Renal cortical epithelial cell (primary cell): ENCODE measurements at places on chromosomes 7 and 10.
A peak's percentile ranks its signal among the peaks of the same experiment; 100 is the strongest.

DNA sequence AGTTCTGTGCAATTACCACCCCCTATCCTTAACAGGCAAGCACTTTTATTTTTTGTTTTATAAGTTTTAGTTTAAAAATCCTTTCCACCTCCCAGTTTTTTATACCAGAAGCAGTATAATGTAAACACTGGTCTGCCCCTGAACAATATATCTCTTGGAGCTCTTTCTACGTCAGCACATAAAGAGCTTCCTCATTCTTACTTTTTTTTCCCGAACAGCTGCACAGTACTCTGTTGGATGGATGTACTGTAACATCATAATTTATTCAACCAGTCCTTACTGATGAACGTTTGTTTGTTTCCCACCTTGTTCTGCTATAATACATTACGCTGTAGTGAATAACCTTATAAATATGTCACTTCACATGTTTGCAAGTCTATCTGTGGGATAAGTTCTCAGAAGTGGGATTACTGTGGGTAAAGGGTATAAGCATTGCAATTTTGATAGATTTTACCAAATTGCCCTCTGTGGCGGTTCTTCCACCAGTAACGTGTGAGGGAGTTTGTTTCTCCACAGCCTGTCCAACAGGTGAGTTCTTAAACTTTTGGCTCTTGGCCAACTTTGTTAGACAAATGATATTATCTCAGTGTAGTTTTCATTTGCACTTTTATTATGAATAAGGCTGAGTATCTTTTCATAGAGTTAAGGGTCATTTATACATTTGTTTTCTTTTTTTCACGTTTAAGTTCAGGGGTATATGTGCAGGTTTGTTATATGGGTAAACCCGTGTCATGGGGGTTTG, 32.8 kb downstream of the ADRA2A start:
- DNase-seq = no peak

DNA sequence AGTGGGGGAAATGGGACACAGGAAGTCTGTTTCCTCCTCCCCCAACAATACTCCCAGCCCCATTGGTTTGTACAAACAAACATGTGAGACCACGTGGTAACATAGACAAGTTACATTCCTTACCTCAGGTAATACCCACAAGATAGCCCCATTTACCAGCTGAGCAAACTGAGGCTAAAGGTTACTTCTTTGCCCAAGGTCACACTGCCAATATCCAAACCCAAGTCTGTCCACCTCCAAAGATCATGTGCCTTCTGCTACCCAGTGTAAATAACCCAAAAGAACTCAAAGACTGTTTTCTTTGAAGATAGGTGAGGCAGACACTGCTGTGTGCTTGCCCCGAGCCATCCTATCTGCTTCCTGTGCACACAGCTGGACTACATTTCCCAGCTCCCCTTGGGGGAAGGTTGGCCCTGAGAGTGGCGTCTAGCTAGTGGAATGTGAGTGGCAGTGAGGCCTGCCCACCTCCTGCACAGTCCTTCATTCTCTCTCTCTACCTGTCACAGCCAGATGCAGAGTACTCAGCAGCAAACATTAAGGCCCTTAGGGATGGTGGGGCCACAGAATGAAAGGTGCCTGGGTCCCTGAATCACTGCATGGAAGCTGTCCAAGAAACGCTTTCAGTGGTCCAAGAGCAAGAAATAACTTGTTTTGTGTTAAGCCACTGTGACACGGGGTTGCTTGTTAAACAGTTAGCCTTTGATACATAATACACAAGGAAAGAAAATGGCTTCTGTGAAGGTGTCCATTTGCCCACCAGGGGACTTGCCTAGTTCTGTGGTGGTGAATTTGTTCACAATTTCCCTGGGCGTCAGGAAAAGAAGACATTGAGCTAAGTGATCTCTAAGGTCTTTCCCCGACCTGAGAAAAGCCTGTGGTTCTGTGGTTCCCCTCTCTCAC, 257.7 kb upstream of the NFE2L3 start:
- peak; percentile 37 for DNase-seq

DNA sequence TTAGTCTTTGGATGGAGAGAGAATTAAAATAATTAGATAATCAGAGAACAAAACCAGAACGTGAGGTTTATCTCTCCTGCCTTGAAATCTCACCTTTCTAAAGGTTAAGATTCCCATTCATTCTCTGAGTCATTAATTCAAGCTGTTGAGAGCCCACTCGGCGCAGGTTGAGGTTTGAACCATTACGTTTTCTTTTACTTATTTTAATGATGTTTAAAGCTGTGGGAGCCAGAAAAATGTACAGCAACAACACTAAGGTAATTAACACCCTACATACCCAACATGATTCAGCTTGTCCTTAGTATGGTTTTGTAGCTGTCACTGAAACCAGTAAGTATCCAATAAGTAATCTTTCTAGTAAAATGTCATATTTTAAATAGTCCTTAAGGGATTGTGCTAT, 153.0 kb upstream of the ANK3 start:
- no peak for DNase-seq

- no peak for DNase-seq
Measured at GRCh38 chr7:157003756-157004520, 6.5 kb downstream of the MNX1 start.

- DNase-seq = no peak
Measured at GRCh38 chr7:27175626-27176523, 1.8 kb upstream of the HOXA10 start.

DNA sequence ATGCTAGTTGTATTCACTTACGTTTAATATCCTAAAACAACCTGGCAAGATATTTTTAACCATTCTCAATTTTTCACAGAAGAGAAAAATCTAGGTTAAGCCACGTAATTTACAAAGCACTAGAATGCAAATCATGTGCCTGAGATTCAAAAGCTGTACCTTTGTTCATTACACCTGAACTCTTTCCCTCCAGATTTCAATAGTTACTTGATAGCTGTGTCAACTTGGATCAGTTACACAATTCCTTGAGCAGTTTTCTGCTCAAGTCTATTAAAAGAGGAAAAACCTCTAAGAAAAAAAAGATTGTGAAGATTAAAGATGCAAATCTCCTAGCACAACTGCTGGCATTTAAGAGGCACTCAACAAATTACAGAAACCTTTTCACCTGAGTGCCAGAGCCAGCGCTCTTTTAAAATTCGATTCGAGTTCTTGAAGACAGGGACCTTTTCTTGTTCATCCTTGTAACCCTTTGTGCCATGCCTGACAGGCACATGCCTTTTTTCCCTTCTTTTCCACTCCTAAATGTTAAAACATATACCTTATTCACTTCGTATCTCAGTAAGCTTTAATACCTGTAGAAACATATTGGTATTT, 886 bp downstream of the NSUN6 start:
- no peak for DNase-seq

GRCh38 chr7:83162402-83163256, at the start of gene PCLO:
Gene PCLO, minus strand, starts transcription at chr7:83162884. Its CDS starts 292 bp downstream, at chr7:83162592.
- peak; percentile 90 for DNase-seq

DNA sequence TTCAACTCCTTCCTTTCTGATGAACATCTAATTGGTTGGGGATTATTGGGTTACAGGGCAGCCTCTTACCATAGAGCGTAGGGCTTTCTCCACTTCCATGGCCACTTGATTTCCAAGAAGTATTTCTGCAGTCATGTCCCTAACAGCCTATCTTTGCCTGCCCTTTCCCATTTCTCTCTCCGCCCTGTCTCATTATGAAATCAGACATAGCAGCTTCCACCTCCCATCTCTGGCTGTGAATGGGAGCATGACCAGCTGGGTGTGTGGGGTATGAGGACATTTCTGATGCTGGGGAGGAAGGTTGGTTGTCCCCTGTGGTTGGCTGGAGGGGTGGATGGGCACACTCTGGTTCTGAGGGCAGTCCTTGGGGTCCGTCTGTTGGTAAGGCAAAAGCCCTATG, 41.2 kb downstream of the ADCYAP1R1 start:
- no peak for DNase-seq

- no peak for DNase-seq
Measured at GRCh38 chr10:25828475-25828874, 105.6 kb upstream of the MYO3A start.

DNA sequence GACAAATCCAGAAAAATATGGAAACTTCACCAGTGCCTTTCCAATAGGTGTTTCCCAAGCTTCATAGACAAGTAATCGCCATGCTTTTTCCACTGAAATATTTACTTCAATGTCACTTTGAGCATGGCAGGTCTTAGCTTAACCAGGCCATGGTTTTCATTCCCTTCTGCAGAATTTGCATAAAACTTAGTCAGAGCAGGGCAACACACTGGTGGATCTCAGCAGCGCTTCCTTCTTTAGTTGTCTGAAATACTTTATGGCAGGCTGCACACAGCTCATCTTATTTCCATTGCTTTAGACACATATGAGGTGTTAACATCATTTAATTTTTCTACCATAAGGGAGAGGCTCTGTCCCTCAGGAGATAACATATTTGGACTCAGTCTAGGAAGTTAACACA, 102.9 kb upstream of the AHR start:
- no peak for DNase-seq

DNA sequence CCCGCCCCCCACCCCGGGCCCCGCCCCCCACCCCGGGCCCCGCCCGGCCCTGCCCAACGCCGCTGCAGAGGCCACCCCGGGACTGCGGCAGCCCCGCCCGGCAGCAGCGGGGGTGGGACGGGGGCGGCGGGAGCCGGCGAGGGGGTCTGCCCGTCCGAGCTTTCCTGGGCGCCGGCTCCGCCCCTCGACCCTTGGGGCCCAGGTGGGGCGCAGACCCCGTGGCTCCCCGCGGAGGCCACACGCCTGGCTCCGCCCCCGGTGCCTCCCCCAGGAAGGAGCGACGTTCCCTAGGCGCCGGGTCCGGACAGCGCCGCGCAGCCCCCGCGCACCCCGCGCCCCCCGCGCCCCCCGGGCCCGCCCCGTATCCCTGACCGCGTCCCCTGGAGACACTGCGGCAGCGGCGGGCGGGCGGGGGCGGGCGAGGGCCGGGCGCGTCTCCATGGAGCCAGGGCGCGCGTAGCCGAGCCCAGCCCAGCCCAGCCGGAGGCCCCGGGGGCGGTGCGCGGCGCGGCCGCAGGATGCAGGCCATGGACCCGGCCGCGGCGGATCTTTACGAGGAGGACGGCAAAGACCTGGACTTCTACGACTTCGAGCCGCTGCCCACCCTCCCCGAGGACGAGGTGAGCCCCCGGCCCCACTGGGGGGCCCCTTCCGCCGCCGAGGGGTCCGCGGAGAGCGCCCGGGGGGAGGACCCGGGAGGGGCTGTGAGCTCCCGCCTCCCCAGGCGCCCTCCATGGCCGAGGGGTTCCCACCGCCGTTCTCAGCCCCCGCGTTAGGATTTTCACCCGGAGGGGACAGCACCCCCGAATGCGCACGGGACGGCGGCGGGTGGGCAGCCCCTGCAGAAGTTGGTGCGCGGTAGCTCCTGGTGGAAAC, at the start of gene KNDC1:
KNDC1 (plus strand) TSS at position 270 of the 876 bp plus-strand sequence; CDS start at position 519, 249 bp downstream.
- DNase-seq = no peak
